Activated CD8-positive, alpha-beta memory T cell treated with anti-CD3 and anti-CD28 coated beads, Interleukin-2, amount 10 ng/mL, durations not matched to agents 7 days and 5 days (primary cell): ENCODE measurements at places on chromosomes 12 and 14. TPM values are rescaled to one million over a fixed set of nuclear protein-coding genes. Genes with fewer than 3 reads are reported as not detected.

The RDH5 gene
- 11.1 TPM for total RNA-seq

The KLRK1 gene
- total RNA-seq: 135 TPM

The GUCY2C gene
- not detected for total RNA-seq

The RHEBL1 gene
- total RNA-seq: 14.9 TPM

The GLT1D1 gene
- 0.70 TPM for total RNA-seq
